Activated CD4-positive, alpha-beta T cell treated with anti-CD3 and anti-CD28 coated beads for 36 hours (primary cell): ENCODE measurements at places on chromosomes 4 and X. TPM values are rescaled to one million over a fixed set of nuclear protein-coding genes. Genes with fewer than 3 reads are reported as not detected.

- peak; percentile 50 for DNase-seq
Observed at GRCh38 chr4:825063-825970, 612 bp downstream of the CPLX1 start.

The ANXA3 gene
- total RNA-seq: 0.49 TPM

DNA sequence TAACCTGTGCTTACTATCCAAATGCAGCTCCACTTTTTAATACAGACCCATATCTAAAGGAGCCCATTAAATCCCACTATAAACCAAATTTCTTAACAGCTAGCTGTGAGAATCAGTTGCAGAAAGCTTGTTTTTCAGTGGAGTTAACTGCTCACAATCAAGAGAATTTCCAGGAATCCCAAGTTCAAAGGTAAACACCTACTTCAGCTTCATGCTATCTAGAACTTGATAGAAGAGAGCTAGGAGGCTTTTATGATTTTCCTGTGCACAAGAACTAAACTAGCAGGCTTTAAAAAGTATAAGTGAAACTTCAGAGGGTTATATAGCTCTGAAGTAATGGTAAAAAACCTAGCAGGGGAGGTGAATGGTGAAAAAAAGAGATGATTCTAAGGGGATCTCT lies 96.2 kb upstream of the PABPC4L start:
- DNase-seq: no peak

GRCh38 chrX:110322603-110323002 lies 4.7 kb upstream of the AMMECR1 start:
- no peak for DNase-seq

- no peak for DNase-seq
Observed at GRCh38 chrX:70456256-70456655, 11.6 kb downstream of the DLG3 start.

The CENPVL1 gene
- total RNA-seq: not detected

GRCh38 chrX:97936296-97936695 lies 1052.6 kb downstream of the RPA4 start:
- no peak for DNase-seq

The CXCL6 gene
- total RNA-seq: not detected
